NCI-H446 treated with DMSO at 0.1 percent for 48 hours (cell line): ENCODE measurements at places on chromosomes 11 and 22.

DNA sequence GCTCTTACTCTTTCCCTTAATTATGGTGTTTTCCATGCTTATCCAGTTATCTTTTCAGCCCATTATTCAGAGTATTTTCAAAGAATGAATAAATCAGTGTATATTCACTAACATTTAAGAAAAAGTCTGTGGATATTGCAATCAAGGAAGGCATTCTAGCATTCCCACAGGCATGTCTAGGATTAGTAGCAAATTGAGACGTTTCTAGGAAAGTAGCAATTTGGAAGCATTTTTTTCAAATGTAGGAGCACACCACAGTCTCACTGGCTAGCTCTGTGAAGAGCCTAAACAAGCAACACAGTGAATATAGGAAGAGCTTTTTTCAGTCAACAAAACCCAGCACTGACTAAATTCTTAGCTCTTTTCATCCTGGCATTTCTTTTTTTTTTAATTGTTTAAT is 65.4 kb downstream of the CCDC34 start:
- no peak for DNase-seq

GRCh38 chr22:44623771-44624510 is 78.1 kb upstream of the PRR5 start:
- no peak for DNase-seq

- DNase-seq: no peak
These were observed 53.5 kb downstream of the KCNJ4 start for GRCh38 chr22:38401336-38402084.

GRCh38 chr11:11420899-11421285 is 67.8 kb upstream of the CSNK2A3 start:
- no peak for DNase-seq

DNA sequence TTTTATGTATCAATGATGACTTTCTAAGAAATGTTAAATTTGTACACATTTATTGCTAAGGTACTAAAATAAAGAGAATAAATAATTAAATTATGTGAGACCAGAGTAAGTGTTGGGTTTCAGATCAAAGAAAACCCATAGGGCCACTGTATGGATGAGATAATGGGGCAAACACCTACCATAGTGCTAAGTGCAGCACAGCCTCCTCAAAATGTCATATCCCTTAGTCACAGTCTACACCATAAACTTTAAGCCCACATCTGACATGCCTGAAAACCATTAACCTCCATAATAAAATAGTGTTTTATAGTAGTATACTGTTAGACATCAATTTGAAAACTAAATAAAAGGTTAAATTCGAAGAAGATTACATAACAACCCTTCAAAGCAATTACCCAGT is 37.5 kb downstream of the SESN3 start:
- no peak for DNase-seq

DNA sequence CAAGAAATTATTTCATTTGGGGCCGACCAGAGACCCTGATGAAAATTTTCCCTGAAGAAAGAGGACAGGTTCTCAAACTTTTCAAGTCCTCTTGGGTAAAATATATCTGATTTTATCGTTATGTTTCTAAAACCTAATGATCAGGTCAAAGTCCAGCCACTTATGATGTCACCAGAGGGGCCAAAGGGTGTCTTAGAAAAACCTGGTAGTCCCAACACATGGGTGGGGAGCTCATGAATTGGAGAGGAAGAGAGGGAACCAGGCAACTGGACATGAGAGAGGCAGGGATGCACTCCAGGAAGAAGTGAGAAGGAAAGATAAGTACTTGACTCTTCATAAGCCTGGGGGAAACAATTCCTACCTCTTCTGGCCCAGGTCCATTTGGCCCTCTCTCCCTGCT is 9.2 kb downstream of the SLC5A1 start:
- no peak for DNase-seq

- no peak for DNase-seq
These were observed 46.9 kb upstream of the TUB start for GRCh38 chr11:8034106-8034585.

- no peak for DNase-seq
These were observed 4.8 kb downstream of the SELENOM start for GRCh38 chr22:31102441-31103081.

DNA sequence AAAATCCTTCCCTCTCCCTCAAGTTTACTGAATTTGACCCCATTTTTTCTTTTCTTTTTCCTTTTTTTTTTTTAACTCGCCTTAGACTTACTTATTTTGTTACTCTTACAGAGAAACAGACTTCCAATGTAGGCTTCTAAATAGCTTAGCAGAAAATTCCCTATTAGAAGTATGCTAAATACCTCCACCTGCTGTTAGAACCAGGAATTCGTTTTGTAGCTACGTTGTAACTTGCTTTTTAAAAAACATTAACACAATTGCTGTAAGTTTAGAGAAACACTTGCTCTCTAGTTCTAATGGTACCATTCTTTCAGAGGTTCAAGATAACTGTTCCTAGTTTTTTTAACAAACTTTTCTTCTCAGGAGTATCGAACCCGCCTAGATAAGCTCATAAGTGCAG is 324.2 kb downstream of the DCDC1 start:
- peak; percentile 9 for DNase-seq

GRCh38 chr22:21970037-21970799 is 12.4 kb downstream of the TOP3B start:
- DNase-seq: no peak

- peak; percentile 44 for DNase-seq
These were observed 421.6 kb downstream of the METTL15 start for GRCh38 chr11:28529540-28530410.

- no peak for DNase-seq
These were observed 22.1 kb upstream of the IGLL5 start for GRCh38 chr22:22865311-22866072.

DNA sequence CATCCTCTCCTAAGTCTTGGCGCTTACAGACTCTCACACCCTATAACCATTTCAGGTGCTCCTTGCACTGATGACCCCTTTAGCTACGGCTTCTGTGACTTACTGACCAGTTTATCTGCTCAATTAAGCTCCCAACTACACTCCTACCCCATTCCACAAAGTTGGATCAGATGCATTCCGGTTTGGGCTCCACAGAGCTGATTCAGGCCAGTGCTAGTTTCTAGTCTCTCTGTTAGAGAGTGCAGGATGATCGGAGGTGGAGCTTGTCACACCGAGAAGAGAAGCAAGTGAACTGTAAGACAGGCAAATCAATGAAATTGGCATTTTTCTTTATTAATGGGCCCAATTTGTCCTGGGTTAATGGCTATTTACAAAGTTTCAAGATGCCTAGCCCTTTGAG is 436.8 kb upstream of the CADM1 start:
- DNase-seq: no peak

DNA sequence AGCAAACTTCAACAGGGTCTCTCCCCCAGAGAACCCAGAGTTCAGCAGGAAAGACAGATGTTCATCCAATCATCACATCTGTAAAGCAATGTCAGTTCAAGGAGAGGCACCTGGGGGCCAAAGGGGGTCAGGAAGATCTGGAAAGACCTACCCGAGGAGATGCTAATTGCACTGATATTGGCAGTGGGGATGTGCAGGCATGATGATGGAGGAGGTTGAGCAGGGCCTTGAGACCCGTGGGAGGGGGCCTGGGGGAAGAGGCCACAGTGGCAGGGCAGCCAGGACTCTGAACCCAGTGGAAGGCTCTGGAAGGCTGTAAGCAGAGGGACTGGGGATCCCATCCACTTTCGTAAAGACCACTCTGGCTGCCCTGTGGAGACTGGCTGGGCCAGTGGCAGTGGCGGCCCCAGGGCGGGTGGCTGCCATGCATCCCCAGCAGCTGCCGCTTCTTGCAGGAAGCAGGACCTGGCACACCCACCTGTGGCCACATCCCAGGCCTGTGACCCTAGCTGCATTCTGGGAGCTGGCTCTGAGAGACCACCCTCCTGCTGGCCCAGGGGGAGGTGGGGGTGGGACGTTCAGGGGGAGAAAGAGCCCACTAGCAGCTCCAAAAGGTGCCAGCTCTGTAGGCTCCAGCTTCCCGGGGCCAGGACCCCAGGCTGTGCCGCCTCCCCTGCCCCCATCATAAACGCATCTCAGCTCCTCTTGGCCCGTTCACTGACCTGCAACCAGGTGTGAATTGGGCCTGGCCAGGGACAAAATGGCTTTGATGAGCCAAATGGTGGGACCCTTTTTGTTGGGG is 59.9 kb upstream of the FGF3 start:
- DNase-seq: no peak

- no peak for DNase-seq
These were observed 12.9 kb downstream of the ROBO3 start for GRCh38 chr11:124877910-124878758.

GRCh38 chr11:56845121-56845732 is 96.7 kb upstream of the OR9G4 start:
- DNase-seq: no peak

DNA sequence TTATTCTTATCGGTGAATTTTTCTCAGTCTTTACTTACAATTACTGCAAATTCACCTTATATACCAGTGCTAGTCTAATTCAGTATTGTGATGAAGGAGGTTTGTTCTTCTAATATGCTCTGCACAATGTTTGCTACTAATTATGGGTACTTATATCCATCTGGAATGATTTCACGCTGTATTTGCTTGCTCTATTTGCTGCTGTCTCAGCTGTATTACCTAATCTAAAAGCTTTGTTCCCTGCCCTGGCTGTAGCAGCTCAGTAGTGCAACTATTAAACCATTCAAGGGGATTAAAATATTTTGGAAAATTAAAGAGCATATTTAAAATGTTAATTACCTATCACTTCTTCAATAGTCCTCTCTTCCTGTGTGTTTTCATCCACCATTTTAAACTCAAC is 375.3 kb downstream of the LUZP2 start:
- DNase-seq: no peak

DNA sequence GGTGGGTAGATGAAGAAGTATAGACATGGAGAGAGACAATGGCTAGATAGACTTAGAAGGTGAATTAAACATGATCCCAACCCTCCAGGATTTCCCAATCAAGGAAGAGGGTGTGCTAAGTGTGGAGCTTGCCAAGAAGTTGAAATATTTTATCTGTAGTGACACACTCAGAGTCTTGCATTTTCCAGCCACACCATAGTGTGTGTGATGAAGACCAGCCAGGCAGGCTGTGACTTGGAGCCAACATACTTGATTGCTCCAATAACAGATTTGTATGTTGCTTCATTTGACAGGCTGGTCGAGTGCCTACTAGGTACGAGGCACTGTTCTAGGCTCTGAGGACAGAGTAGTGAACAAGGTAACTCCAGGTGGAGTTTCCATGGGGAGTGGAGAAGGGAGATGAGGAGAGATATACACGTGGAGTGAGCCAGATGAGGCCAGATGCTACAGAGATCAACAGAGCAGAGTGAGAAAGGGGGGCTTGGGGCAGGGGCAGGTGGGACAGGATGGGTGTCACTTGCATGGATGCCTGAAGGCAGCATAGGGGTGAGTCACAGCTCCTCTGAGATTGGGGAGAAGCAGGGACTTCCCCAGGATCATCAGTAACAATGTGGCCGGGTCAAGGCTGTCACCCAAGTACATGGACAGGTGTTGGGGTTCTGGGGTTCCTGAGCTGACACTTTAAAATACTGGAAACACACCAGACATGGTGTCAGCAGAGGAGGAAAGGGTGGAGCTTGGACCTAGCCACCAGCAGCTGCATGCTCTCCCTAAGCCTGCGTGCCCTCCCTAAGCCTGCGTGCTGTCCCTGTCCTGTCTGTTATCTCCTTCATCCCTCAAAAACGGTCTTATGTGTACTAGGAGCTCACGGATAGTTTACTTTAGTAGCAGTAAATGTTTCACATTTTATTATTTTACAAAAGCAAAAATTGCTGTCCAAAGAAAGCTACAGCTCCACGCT is 23.6 kb downstream of the PDGFB start:
- no peak for DNase-seq

GRCh38 chr11:31824879-31825837 is 14.0 kb upstream of the PAX6 start:
- no peak for DNase-seq

GRCh38 chr22:19180740-19181410 is 2.3 kb upstream of the SLC25A1 start:
- no peak for DNase-seq

- DNase-seq: no peak
These were observed 59.8 kb upstream of the SEPTIN5 start for GRCh38 chr22:19654338-19654987.

DNA sequence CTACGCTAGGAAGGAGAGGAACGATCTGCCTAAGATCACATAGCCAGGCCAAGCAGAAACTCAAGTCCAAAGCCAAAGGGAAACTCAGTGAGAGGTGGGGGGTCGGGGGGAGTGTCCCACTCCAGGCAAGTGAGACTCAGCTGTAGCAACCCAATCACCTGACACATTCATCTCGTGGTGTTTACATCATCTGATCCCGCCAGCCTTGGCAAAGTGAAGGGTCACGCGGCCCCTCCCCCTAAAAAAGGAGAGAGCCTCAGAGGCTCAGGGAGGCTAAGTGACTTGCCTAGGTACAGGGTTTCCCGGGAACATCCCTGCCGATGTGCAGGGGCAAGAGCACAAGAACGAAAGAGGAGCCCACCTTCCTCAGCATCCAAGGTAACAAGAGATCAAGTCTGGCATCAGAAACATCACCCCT is 21.5 kb downstream of the MYH9 start:
- DNase-seq: no peak

GRCh38 chr22:31680861-31681341 is 18.9 kb upstream of the PISD start:
- DNase-seq: no peak

DNA sequence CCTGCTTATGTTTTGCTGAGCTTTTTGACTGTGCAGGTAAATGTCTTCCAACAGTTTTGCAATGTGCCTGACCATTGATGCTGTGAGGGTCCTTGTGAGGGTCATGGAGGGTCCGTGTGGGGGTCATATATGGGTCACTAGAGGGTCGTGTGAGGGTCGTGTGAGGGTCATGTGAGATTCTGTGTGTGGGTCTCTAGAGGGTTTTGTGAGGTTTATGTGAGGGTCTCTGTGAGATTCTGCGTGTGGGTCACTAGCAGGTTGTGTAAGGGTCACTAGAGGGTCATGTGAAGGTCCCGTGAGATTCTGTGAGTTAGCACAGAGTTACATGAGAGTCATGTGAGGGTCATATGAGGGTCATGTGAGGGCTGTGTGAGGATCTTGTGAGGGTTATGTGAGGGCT is 263.9 kb upstream of the B3GAT1 start:
- DNase-seq: no peak

GRCh38 chr11:45920531-45921477 is 1.7 kb upstream of the LARGE2 start:
- no peak for DNase-seq

- no peak for DNase-seq
These were observed 18.6 kb downstream of the TREH start for GRCh38 chr11:118660681-118661424.

GRCh38 chr11:80412604-80413003 is 971.8 kb upstream of the TENM4 start:
- no peak for DNase-seq
